Upper lobe of right lung (tissue), 1 donor: ENCODE measurements at places on chromosomes 3 and 15. TPM values are rescaled to one million over a fixed set of nuclear protein-coding genes. Genes with fewer than 3 reads are reported as not detected.

- H3K4me3 ChIP-seq, result no peak overlapping the region
- H3K36me3 ChIP-seq, result no peaks in the 10 kb centered on the region
- H3K27me3 ChIP-seq, result no peaks in the 10 kb centered on the region
- no peak overlapping the region for H3K27ac ChIP-seq
- no peaks in the 10 kb centered on the region for H3K4me1 ChIP-seq
Observed at GRCh38 chr3:61761694-61762430, 200.5 kb downstream of the PTPRG start.

GRCh38 chr3:165133188-165133899, 55.0 kb upstream of the SI start:
- no peak overlapping the region for H3K27ac ChIP-seq
- no peaks in the 10 kb centered on the region for H3K4me1 ChIP-seq
- H3K36me3 ChIP-seq, result no peaks in the 10 kb centered on the region
- DNase-seq, result no peak

- H3K27me3 ChIP-seq, result no peaks in the 10 kb centered on the region
- no peaks in the 10 kb centered on the region for H3K4me1 ChIP-seq
- no peaks in the 10 kb centered on the region for H3K36me3 ChIP-seq
- H3K4me3 ChIP-seq, result no peak overlapping the region
- DNase-seq, result no peak
Observed at GRCh38 chr3:57706462-57706861, 13.6 kb upstream of the DENND6A start.

ACAD9 gene
- 43.0 TPM for total RNA-seq

SAMMSON gene
- total RNA-seq, result not detected
